Stimulated activated effector memory CD8-positive, alpha-beta T cell treated with anti-CD3 and anti-CD28 coated beads, Interleukin-12 subunit alpha, Interleukin-12 subunit beta, amount 100 ng/mL, for 72 hours (primary cell): ENCODE measurements at places on chromosomes 13 and 19.
A peak's percentile ranks its signal among the peaks of the same experiment; 100 is the strongest.

GRCh38 chr19:1685046-1685445, 32.6 kb upstream of the TCF3 start:
- DNase-seq = no peak

DNA sequence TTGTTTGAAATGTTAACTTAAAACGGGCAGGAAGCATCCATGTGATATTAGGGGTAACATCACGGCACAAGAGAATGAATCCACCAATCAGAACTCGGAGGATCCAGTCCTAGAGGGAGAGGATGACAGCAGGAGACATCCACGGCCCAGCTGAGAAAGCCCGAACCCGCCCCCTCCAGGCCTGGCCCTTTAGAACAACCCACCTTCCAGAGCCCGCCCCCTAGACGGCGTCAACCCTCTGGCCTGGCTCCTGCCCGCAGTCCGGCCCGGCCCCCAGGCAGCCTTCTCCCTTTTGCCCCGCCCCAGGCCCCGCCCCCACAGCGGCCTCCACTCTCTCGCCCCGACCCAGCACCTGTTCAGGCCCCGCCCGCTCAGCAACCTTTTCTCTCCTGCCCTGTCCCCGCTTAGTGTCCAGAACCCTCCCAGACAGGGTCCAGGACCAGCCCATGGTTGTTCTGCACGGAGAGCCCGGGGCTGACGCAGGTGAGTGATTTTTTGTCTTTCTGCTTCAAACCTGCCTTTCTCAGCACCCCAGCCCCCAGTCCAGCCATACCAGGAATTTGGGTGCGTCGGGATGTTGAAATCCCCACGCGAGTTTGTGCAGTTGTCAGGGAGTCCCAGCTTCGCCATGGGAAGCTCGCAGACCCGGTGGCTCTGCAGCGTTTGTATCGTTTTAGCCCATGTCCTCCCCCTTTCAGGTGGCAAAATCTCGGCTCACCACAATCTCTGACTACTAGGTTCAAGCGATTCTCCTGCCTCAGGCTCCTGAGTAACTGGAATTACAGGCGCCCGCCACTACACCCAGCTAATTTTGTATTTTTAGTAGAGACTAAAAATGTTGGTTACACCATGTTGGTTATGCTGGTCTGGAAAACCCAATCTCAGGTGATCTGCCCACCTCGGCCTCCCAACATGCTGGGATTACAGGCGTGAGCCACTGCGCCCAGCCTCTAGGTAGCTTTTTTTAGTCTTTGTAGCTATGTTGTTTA, 16.1 kb downstream of the ZNF816 start:
- DNase-seq = no peak

- no peak for DNase-seq
These were observed 222.9 kb downstream of the GGACT start for GRCh38 chr13:100365680-100366079.

DNA sequence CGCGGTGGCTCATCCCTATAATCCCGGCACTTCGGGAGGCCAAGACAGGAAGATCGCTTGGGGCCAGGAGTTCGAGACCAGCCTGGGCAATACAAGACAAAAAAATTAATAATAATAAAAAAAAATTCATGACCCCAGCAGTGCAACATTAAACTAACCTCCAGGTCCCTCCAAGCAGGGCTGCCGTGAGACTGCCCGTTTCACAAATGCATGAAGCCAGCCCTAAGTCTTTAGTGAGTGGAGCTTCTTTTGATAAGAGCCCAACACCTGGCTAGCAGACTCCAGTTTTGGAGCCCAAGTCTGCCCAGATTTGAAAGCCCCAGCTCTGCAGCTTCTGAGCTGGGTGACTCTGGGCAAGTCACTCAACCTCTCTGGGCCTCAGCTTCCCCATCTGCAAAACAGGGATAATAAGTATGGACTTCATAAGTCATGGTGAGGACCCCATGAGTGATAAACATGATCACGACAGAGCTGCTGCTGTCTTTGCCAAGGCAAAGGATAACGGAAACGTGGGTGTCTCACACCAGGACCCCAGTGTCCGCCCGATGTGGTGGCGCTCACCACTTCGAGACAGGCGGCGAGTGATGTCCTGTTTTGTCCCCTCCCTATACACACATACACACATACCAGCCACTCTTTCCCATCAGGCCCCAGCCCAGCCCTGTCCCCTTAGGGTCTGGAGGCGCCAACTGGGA, 38.4 kb upstream of the NANOS3 start:
- DNase-seq = no peak

DNA sequence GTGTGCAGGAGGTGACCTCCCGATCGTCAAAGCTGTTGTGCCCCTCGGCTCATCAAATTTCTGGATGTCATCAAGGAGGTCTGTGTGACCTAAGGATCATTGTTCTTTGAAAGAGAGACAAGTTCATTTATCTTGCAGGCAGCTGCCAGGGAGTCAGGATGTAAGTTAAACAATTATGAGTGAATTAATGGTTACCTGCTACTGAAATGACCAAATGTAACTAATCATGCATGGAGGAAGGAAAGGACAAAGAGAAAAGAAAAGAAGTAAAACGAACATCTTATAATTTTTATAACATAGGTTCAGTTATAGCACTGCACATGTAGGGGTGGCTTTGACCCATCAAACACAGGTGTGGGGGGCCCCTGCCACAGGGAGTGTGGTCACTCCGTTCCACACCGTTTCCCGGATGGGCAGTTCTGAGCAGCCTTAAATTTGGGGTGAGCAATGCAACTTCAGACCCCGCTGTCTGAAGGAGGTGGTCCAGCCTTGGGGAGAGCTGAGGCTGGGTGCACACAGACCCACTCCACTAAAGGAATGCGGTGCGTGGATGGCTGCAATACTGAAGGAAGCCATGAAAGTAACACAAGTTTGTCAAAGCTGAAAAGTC, 5.3 kb downstream of the CD22 start:
- DNase-seq = no peak

DNA sequence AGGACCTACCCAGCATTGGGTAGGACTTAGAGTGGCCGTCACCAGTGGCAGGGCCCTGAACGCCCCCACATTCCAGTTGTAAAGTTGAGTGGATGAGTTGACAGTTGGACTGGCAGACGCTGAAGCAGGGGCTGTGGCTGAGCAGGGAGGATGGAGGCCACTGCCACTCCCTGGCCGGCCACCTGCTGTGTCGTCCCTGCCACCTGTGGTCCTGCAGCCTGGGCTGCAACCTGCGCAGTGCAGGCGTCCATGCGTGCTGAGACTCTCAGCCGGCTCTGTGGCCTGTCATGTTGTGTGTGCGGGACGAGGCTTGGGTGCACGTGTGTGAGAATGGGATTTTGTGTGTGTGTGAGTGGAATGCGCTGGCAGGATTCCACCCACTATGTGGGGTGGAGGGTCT, 80.8 kb downstream of the SCGB2B2 start:
- no peak for DNase-seq

DNA sequence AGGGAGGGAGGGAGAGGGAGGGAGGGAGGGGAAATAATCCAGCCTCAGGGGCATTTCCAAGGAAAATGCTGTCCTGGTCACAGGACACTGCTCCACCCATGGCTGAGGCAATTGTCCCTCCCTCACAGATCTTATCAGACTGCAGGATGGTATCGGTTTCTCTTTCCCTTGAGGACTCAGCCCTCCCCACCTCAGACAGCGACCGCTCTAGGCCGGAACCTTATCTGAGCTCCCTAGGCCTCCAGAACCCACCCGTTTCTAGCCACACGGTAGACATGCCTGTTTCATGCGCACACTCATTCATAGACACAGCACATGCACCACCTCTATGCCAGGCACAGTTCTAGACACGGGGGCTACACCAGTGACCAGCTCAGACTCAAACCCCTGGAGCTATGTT, 10.0 kb upstream of the IZUMO2 start:
- DNase-seq = no peak

DNA sequence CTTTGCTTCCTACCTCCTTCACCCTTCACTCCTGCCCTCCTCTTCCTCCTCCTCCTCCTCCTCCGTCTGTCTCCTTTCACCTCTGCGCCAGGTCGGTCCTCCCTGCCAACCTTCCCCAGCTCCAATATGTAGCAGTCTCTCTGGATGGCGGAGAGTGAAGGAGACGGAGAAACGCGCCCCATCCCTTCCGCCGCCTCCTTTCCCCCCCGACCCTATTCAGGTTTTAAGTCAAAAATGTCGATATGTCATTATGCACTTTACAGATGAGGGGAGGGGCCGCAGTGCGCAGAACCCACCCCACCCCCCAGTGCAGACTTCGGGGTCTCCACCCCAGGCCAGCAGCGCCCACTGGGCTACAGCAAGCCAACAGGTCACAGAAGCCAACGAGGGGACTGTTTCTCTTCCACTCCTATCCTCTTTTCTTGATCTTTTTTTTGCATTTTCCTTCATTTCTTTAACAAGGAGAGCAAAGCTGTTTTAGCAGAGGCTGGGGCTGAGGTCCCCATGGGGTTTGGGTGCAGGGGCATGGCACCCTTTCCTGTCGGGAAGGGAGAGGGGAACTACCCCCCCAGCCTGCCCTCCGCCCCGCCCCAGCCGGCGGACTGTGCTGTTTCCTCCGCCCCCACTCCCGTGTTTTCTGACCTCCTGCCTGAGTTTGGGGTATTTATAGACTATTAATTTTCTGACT, 9.2 kb downstream of the MIDN start:
- DNase-seq = no peak

DNA sequence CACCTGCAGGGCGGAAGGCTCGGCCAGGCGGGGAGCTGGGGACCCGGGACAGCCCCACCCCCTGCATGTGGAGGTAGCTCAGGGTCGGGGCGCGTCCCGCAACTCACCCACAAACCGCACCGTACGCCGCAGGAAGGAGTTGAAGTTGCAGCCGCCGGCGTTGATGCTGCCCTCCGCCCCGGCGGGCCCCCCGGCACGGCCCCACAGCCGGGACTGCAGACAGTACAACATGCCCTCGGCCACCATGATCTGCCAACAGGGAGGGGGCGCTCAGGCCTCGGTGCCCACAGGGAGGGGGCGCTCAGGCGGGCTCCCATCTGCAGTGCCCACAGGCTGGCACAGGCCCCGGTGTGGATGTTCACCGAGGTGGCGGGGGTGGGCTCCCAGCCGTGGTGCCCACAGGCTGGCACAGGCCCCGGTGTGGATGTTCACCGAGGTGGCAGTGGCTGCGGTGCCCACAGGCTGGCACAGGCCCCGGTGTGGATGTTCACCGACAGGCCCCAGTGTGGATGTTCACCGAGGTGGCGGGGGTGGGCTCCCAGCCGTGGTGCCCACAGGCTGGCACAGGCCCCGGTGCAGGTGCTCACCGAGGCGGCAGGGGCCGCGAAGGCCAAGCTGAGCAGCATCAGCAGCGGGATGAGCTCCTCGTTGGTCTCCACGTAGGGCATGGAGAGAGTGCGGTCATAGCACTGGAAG, 6.5 kb downstream of the PLPPR3 start:
- DNase-seq = no peak

GRCh38 chr19:18761531-18762110, 29.5 kb downstream of the COMP start:
- DNase-seq = no peak

DNA sequence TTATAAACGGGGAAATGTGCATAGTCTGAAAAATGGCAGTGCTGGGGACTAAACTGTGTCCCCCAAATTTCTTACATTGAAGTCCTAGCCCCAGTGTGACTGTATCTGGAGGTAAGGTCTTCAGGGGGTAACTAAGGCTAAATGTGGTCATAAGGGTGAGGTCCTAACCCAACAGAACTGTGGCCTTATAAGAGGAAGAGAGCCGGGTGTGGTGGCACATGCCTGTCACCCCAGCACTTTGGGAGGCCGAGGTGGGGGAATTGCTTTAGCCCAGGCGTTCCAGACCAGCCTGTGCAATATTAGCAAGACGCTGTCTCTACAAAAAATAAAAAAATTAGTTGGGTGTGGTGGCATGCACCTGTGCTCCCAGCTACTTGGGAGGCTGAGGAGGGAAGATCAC, 17.8 kb downstream of the PROZ start:
- DNase-seq = no peak

DNA sequence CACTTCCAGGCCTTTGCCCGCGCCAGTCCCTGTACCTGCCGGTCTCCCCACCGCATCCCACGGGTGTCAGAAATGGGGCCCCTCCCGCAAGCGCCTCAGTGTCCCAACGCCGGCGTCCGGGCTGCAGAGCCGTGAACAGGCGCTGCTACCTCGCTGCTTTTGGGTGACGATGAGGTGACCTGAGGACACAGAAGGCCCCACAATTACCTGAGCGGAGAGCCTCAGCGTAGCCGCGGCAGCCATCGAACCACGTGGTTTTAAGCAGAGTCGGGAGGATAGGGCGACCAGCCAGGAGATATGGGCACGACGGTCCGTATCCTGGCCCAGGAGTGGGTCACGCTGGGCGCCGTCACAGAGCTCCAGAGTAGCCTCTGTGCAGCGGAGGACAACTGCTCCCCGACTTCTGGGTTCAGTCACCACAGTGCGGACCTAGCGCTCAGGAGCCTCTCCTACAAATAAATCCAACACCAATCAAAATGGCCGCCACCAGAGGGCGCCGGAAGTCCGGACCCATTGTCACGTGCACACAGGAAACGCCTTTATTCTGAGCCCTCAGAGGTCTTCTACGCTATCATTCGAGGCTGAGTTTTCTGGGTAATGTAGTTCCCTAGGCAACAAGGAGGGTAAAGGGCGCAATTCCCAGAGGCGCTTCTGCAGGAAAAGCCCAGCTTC, at the start of gene ZNF814:
Gene ZNF814 (minus strand): TSS at position 478 of the 672 bp plus-strand sequence. CDS start 235 bp downstream, at position 243.
- DNase-seq = peak; percentile 40

GRCh38 chr19:518598-519231, 11.4 kb downstream of the TPGS1 start:
- no peak for DNase-seq

GRCh38 chr19:33405553-33406461, 32.3 kb downstream of the CEBPG start:
- DNase-seq = no peak

DNA sequence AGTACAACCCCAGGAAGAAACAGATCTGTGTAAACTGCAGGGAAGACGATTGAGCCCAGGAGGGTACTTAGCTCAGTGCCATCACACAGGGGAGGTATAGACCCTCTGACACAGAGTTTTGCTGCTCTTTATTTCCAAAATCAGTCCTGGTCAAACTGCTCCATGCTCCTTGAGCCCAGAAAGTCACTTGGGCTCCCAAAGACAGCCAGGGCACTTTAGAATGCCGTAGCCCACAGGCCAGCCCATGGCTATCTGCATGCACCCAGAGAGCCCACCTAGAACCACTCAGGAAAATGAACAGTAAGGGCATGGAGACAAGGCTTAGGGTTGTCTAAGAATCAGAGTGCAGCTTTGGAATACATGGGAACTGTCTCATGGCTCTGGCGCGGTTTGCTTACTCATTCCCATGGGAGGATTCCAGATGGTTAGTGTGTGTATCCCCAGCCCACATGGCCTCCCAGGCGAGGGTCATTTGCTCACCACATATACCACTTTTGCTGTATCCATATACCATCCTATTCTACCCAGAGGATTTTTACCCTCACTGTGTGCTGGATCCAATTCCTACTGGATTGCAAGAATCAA, 14.7 kb upstream of the PDCD5 start:
- DNase-seq = no peak

- DNase-seq = no peak
These were observed 4.7 kb downstream of the PPP1R13L start for GRCh38 chr19:45400192-45400591.
